ENCODE measurements at places on chromosomes 2 and 18. TPM values are rescaled to one million over a fixed set of nuclear protein-coding genes. Genes with fewer than 3 reads are reported as not detected.

Gene FEV
- not detected for total RNA-seq

Gene DPYSL5
- 151 TPM for total RNA-seq

Gene HAAO
- total RNA-seq = 1.5 TPM

Gene TCF7L1
- 0.98 TPM for total RNA-seq

Gene VAPA
- total RNA-seq = 99.6 TPM

Gene LIMS4
- 0.25 TPM for total RNA-seq

Gene IL36A
- not detected for total RNA-seq

Gene PPP3R1
- 73.8 TPM for total RNA-seq

Gene CCDC121
- 3.9 TPM for total RNA-seq

Gene PSMA8
- not detected for total RNA-seq

Gene TTN
- 1.2 TPM for total RNA-seq

Gene OR6B2
- not detected for total RNA-seq

Gene NCL
- total RNA-seq = 157 TPM

Gene OSBPL1A
- total RNA-seq = 45.0 TPM

Gene PKP4
- 98.8 TPM for total RNA-seq

Gene WDCP
- 17.7 TPM for total RNA-seq

Gene SPATS2L
- total RNA-seq = 32.2 TPM

Gene ELAC1
- total RNA-seq = 8.9 TPM

Measured in temporal lobe (tissue), 4 donors.